ENCODE measurements at places on chromosomes 6 and 20.

DNA sequence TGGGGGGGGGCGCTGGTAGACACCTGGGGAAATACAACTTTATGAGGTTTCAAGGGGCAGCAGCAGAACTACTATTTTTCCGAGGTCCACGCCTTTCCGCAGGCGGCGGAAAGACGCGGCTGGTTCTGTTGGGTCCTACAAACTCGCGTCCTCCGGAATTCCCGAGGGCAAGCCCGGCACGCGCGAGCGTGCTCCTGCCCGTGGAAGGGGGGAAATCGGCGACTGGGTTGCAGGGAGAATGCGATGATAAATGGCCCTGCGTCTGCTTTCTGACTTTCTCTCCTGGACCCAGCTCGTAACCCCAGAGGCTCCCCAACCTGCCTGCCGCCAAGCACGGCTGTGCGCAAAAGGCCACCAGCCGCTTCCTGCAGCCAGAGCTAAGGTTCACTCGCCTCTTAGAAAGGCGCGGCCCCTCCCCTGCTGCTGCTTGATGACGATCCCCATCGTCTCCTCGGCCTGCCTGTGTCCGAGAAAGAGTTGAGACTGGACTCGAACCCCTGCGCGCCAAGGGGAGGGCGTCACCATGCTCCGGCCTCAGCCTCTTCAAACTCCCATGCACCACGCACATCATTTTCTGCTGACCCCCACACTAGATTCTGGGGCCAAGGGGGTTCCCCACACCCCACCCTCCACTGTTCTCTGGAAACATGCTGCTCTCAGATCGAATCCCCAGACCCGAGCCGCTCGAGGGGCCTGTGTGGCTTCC is 6.7 kb downstream of the FOXA2 start:
- DNase-seq = no peak

DNA sequence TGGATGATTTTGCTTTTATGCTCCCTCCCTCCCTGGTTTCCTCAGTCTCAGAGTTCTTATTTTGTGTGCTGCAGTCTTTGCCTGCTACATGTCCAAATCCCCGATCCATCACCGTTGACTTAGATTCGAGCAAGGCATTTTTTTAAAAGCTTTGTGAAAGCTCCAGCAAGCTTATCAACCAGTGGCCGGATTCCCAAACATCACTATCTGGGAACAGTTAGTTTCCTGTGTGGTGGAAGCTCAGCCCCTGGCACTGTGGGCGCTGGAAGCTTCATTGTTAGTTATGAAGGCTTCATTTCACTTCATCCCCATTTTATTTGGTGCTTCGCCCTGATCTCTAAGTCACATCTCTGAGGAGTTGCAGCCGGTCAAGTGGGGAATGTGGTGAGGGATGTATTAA is 44.7 kb downstream of the DEK start:
- no peak for DNase-seq

DNA sequence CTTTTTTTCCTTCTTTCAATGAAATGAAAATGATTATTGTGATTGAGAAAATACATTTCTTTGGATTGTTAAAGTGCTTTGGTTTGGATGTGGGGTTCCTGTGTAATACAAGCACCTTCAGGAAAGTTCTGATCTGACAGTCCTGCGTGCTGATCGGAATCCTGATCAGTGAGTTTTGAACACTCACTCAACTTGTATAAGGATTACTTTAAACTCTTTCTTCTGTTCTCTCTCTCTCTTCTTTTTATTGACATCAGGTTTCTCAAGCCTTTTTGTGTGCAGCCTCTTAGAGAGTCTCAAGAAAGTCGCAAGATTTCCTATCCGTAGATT is 710 bp downstream of the TINAG start:
- no peak for DNase-seq

- DNase-seq = no peak
Measured at GRCh38 chr20:51960047-51960675, 157.8 kb upstream of the SALL4 start.

DNA sequence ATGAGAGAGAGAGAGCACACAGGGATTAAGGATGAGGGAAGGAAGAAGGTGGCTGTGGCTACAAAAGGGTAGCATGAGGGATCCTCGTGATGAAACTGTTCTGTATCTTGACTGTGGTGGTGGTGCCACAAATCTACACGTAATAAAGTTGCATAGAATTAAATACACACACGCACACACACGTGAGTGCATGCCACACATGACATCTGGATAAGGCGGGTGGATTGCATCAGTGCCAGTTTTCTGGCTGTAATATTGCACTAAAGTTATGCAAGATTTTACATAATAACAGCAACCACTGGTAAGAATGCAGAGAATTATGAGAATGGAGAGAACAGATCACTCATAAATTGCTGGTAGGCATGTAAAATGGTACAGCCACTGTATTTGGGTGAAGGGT is 16.9 kb upstream of the STK35 start:
- peak; percentile 61 for DNase-seq

DNA sequence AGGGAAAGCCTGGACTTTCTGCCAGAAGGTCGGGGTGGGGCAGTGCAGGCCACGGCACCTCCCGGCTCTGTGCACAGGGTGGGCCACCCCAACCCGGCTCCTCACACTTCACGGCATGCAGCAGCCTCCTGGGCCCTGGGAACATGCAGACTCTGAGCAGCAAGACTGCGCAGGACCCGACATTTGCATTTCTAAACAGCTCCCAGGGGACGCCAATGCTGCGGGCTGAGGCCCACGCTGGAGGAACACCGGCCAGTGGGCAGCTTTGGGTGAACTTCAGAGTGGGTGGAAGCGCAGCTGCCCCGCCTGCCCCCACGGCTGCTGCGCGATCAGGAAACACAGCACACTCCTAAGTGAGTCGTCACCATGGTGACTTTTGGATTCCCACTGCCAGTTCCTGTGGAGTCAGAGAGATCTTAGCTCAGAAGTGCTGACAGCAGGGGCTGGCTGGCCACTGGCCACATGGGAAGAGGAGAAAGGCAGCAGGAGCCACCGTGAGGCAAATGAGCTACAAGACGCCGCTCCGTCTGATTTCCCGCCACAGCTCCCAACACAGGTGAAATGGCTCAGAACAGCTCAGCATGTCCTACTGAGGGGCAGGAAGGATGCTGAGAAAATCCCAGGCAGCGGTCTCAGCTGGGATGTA is 52.1 kb downstream of the RNASET2 start:
- DNase-seq = no peak

- no peak for DNase-seq
Measured at GRCh38 chr6:166365806-166366205, 16.9 kb downstream of the MPC1 start.

GRCh38 chr6:39574991-39575390 is 150.2 kb downstream of the KIF6 start:
- no peak for DNase-seq

DNA sequence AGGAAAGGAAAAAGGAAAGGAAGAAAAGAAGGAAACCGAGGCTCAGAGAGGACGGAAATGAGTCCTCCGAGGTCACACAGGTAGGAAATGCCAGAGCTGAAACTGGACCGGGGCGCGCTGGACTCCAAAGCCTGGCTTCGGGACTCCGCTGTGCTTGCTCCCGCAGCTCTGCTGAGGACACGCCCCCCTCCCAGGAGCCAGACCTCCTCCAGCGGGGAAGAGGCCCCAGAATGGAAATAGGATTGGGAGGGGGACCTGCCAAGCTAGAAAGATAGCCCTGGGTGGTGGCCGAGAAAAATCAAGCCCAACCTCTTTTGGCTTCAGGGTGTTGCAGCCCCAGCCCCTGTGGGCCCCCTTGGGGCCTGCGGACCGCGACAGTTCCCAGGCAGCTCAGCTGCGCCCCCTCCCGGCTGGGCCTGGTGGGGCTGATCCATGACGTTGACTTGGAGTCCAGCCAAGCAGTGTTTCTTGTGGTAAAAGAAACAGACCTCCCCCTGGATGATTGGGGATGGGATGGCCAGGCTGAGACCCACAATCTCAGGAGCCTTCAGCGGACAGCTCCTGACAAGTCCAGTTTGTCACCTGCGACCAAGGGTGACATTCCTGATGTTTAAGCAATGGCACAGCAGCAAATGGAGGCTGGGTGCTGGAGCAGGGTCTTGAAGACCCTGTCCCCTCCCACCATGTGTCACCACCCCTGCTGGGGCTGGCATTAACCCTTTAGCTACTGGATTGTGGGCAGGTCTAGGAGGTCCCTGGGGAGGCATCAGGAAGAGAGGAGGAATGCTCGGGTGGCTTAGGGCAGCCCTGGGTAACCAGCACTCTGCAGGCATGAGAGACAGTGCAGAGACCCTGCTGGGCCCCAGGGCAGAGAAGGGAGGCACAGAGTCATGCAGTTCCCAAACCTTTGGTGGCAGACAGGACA is 55.4 kb downstream of the RIPOR3 start:
- DNase-seq = peak; percentile 90

GRCh38 chr20:11001764-11002540 is 328.2 kb upstream of the JAG1 start:
- DNase-seq = no peak

DNA sequence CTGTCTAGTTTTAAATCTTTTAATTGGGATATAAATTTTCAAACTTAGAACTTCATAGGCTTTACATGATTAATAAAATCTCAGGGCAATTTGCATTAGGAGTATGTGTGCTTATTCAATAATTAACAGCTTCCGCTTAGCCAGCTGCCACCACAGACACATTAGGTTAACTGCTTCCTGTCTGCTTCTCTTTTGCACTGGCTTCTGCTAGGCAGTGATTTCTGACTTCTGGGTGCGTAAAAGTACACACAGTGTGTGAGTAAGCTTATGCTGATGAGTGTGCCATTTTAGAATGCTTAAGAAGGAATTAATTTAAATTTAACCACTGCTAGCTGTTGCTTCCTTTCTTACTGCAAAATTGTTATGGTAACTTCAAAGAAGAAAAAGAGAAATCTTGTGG is 73.9 kb downstream of the F13A1 start:
- DNase-seq = no peak

DNA sequence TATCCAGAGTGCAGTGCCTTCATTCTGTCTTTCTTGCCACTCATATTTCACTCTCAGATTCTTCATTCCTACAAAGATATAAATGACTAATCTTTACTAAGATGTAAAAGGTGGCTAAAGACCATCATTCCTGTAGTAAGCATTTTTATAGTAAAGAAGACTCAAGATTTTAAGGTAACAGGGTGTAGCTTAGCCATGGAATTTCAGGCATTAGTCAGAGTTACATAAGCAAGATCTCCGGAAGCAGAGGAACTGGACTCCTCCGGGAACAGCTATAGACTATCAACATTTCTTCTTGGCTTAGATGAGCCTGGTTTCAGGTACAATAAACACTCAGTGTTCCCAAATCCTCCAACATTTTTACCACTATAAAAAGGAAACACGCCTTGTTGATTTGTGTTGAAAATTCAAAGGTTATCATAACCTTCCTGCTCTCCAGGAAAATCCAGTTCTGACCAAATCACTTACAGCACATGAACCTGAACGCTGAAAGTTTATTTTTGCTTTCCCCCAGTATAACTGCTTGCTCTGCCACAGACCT is 23.7 kb downstream of the SERPINB1 start:
- no peak for DNase-seq

- no peak for DNase-seq
Measured at GRCh38 chr20:59613861-59614260, 9.5 kb downstream of the PHACTR3 start.

- no peak for DNase-seq
Measured at GRCh38 chr20:10468340-10468845, 33.3 kb downstream of the SLX4IP start.

DNA sequence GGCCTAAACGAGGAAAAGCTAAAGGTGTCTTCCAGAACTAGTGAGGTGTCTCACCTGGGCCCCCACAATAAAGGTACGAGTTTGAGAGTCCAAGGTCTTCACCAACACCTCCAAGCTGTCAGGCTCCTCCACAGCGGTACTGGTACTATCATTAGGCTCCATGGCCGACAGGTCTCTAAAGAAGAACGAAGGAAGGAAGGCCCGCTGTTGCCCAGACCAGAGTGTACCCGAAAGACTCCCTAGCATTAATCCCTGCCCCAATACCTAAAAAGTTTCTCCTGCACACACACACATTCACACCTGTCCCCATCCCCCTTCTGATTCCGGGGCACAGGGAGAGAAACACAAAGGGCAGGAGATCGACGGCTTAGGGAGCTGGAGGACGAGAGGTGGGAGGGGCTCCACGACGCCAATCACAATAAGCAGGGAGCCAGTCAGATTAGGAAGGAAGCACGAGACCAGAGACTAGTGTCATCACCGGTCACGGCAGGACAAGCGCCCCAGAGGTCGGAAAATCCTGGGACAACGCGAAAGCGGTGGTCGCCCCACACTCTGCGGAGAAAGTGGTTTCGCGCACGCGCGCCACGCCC is 764 bp downstream of the BAG6 start:
- DNase-seq = peak; percentile 93

GRCh38 chr20:37473249-37474000 is 47.6 kb upstream of the NNAT start:
- DNase-seq = no peak

DNA sequence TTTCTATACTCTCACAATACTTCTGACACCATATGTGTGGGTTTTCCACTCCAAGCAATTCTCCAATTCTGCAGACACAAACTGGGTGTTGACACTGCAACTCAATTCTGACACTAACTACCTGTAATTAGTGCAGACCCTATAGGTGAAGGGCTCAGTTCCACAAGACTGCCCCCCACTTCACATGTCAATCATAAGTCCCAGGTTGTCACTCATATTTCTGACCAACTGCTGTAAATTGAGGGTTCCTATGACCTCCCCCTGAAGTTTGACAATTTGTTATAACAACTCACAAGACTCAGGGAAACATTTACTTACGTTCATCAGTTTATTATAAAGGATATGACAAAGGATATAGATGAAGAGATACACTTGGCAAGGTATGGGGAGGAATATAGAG is 18.3 kb downstream of the GPX6 start:
- no peak for DNase-seq

- DNase-seq = peak; percentile 51
Measured at GRCh38 chr6:24600903-24601302, 45.1 kb downstream of the KIAA0319 start.

- peak; percentile 19 for DNase-seq
Measured at GRCh38 chr20:45993197-45993951, 15.3 kb upstream of the MMP9 start.

GRCh38 chr20:54048891-54049545 is 21.4 kb downstream of the BCAS1 start:
- no peak for DNase-seq

GRCh38 chr6:43823879-43824702 is 54.1 kb downstream of the VEGFA start:
- peak; percentile 77 for DNase-seq

DNA sequence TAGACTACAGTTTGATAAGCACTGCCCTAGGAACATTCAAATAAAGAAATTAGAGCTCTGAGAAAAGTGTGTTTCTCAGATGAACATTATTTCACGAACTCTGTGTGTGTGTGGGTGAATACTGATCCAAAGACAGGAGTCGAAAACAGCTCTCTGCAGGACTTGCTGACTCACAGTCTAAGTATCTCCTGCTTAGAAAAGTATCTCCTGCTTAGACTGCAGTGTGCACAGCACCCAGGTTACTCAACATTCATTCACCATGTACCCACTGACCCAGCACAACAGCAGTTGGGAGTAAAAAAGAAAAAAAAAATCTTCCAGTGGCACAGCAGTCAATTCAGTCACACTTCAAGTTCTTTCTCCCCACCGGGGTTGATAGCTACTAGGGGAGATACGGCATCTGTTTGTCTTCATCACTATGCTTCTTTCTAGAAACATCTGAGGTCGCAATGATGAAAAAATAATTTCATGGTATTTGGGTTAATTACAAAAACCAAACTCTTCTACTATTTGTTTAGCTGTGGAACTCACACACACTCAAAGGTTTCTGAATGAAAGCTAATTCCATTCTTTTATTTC is 48.0 kb downstream of the GCLC start:
- no peak for DNase-seq

Data from OCI-M1 (cell line).